ENCODE measurements at places on chromosomes 1 and 21.
A peak's percentile ranks its signal among the peaks of the same experiment; 100 is the strongest.

DNA sequence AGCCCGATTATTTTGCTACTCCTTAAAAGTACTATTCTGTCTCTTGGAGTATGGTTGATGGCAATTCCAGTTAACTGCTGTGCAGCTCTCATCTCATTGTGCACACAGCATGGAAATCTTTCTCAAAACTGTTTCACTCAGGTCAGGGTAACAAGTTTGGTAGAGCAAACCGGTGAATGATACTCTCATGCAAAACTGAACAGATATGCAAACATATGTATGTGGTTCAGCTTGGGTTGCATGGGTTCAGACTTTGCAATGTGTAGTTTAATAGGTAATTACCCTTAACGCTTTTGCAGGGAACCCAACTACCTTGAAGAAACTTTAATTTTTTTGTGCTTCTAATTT lies 2.2 kb downstream of the GADD45A start:
- ATAC-seq, result no peak

GRCh38 chr1:65991694-65992093 lies 199.0 kb downstream of the PDE4B start:
- ATAC-seq, result no peak

- no peak for ATAC-seq
Measured at GRCh38 chr21:38277501-38278131, 20.8 kb downstream of the KCNJ15 start.

DNA sequence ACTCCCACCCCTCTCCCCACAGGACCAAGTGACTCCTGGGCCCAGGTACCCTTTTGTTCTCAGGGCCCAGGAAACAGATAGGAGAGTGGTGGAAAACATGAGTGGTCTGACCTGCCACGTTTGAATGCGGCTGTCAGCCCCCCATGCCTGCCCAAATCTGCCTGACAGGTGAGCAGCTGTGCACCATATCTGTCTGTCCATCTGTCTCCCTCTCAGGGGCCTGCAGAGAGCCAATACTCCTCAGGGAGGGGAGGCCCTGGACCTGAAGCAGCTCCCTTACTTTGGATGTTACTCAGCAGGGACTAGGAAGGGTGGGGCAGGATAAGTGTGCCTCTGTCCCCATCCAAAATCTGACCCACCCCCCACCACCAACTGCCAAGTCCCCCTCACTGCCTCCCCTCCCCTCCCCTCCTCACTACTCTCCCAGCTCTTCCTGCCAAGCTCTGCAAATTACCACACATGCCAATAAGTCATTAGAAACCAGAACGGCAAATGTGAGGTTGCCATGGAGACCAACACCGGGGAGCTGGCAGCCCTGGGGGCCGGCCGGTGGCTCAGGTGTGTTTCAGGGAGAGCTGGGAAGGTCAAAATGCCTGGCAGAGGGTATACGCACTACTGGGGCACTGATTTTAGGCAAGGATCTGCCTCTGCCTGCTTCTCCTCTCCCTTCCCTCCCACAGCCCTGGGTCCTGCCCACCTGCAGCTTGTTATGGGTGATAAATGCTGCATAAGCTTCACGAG lies 11.5 kb downstream of the LRRN2 start:
- ATAC-seq, result no peak

DNA sequence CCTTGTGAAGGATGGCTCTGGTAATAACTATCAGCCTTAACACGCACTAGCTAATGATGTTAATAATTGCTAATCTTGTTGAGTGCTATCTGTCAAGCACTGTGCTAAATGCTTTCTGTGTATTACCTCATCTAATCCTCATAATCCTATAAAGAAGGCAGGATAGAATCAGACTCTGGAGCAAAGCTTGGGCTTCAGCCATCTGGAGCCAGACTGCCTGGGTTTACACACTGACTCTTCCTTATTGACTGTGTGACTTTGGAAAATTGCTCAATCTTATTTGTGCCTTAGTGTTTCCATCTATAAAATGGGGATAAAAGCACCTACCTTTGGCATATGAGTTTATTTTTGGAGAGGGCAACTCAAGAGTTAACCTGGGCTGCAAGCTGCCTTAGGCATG lies 216.1 kb downstream of the NUF2 start:
- ATAC-seq, result no peak

DNA sequence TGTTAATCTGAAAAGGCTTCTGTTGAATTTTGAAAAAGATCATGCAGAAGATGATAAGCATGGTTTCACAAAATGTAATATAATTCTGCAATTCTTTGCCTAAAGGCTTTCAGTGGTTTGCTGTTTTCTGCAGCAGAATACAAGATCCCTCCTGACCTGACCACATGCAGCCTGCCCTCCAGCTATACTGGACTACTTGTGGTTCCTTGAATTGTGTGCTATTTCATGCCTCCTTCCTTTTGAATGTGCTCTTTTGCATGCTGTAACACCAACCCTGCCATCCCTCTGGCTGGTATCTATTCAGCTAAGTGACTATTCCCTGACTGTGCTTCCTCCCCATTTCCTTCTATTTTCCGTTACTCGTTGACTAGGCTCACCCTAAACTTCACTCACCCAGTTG lies 55.5 kb downstream of the CACNA1E start:
- ATAC-seq, result no peak

- ATAC-seq, result no peak
Measured at GRCh38 chr1:6386371-6386949, 7.1 kb downstream of the ACOT7 start.

DNA sequence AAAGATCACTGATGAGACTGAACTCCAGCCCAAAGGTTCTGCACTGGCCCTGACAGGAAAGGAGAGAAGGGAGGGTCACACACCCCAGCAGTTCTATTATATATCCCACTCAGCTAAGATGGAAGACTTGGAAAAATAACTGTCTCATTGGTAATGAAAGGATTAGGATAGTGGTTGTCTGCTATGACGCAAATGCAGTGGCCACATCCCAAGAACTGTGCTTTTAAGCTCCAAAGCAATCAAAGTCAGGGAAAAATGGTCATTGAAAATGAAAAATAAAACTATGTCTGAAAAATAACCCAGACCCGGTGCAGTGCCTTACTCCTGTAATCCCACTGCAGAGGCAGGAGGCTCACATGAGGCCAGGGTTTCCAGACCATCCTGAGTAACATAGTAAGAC lies 31.0 kb downstream of the PSMG1 start:
- ATAC-seq, result no peak

GRCh38 chr1:115706587-115707425 lies 61.7 kb downstream of the CASQ2 start:
- ATAC-seq, result no peak

DNA sequence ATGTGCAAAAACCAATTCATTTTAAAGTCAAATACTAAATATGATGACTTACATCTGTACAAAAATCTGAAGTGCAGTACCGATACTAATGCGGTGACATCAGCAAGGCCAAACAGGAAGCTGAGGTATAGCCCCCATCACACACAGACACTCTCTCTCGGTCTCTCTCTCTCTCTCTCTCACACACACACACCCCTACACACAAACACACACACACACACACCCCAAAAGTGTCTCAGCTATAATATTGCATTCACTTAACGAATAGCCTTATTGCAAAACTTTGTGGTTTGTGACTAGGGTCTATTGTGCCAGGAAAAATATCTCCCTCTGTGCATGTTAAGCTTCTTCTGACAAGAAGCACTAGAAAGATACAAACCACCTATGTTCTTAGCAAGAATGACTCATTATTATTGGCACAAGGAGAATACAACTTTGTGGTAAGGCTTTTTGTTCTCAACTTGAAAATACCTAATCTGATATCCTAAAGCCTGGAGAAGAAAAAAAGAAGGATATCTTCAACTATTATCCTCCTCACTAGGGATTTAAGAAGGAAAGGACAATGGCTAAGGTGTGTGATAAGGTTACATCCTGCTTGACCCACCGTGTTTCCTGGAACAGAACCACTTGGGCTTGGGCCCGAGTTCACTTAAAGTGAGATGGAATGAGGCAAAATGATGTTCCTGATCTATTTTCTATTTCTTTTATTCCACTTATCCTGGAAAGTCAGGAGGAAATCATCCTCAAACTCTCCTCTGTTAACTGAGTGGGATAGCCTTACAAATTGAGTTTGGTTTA lies 107.1 kb downstream of the NIBAN1 start:
- ATAC-seq, result peak; percentile 90

DNA sequence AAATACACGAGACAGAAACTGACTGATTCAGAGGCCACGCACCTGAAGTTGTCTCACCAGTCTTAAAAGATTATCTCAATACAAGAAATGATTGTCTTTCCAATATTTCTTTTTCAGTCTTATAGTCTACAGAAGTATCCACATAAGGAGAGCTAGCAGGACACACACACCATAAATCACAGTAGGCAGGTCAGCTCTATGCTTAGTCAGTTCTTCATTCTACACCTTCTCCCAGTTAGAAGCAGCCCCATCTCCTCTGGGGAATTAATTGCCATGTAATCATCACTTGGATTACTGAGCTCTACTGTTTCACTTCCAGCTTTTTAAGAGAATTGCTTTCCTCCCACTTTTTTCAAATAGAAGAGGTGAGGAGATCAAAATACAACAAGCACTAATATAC lies 59.6 kb downstream of the SMYD3 start:
- ATAC-seq, result no peak

- ATAC-seq, result no peak
Measured at GRCh38 chr1:236718328-236718727, 32.0 kb downstream of the ACTN2 start.

GRCh38 chr1:62237950-62238374 lies 43.3 kb downstream of the L1TD1 start:
- ATAC-seq, result no peak

- no peak for ATAC-seq
Measured at GRCh38 chr1:228383773-228384172, 22.9 kb downstream of the TRIM11 start.

GRCh38 chr1:186763107-186763506 lies 65.6 kb upstream of the PLA2G4A start:
- peak; percentile 47 for ATAC-seq

DNA sequence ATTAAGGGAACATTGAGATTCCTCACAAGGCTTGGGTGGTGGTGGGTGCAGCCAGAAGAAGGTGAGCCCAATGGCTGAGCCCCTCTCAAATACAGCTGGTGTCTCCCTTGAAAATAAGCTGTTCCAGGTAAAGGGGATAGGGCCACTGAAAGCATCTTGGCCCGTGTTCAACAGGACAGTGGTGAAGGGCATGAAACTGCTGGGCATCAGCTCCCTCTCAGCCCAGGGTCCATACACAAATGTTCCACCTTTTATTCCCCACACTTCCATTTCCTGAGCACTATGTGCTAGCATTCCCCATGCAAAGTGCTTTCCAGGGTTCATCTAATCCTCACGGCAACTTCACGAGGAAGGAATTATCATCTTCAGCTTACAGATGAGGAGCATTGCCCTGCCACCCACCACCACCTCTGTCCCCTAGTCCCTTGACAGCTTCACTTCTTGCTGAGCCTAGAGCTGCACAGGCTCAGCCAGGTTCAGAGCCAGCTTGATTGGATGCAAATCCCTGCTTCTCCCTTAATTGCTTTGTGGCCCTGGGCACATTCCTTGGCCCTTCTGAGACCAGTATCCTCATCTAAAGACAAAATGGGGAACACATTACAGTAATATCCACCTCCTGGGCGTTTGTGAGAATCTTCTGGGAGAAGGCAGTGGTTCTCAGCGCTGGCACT lies 9.6 kb downstream of the TAGLN2 start:
- ATAC-seq, result no peak

- no peak for ATAC-seq
Measured at GRCh38 chr1:42152907-42153600, at the start of gene GUCA2B. Gene GUCA2B, plus strand, starts transcription at chr1:42153410. Its CDS starts 41 bp downstream, at chr1:42153451.

- no peak for ATAC-seq
Measured at GRCh38 chr1:226793620-226794276, 54.7 kb upstream of the ITPKB start.

DNA sequence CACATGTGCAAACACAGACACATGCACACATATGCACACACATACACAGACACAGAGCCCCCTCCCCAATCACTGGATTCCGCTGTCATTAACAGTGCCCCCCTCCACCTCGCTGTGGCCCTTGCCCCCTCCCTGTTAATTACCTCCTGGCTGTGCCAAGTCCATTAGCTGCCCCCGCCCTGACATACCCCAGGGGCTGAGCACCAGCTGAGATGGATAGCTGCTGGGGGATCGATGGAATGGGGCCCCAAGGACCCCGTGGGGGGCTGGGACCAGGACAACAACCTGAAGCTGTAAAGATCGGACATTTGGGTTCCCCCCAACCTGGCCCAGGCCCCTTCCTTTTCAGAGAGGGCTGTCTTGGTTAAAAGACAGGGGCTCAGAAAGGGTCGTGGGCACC lies 9.6 kb upstream of the PEAR1 start:
- ATAC-seq, result no peak

DNA sequence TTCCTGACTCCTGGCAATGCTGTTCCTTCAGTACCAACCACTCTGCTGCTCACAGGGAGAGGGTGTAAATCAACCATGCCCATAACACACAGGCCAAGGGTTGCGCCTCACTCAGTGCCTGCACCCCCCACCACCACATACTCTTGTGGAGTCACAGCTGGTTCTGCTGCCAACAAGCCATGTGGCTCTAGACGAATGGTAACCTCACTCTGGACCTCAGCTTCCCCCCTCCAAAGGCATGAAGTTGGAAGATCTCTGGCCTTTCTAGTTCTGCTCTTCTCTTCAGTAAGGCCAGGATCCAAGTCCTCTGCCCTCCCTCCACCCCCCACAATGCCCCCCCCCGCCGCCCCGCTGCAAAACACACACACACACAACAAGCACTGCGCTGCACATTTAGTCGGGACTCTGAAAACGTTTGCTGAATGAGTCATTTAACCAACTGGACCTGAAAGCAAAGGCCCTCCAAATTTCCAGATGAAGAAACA lies 1.7 kb upstream of the GLIS1 start:
- no peak for ATAC-seq

DNA sequence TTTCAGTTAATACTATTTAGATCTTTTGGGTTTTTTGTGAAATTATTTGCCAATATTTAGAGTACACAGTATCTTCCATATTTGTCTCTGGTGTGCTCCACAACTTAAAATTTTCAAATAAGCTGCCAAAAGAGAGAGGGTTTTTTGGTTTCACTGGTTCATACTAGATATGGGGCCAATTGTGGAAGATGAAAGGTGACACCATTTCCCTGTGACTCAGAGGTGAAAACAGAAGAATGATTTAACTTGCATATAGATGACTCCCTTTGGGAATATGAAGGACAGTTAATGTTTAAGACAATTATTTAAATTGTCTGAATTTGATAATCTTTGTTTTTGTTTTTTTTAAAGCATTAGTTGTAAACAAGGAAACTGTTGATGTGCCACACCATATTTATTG lies 37.5 kb downstream of the IVNS1ABP start:
- no peak for ATAC-seq

GRCh38 chr1:224223819-224224714 lies 41.0 kb downstream of the DEGS1 start:
- ATAC-seq, result no peak

GRCh38 chr21:30348506-30348905 lies at the start of gene KRTAP23-1:
Gene KRTAP23-1, minus strand, starts transcription at chr21:30348606. Its CDS starts 0 bp downstream, at chr21:30348606.
- ATAC-seq, result no peak

- ATAC-seq, result no peak
Measured at GRCh38 chr1:2229911-2230731, 2.0 kb downstream of the SKI start.

DNA sequence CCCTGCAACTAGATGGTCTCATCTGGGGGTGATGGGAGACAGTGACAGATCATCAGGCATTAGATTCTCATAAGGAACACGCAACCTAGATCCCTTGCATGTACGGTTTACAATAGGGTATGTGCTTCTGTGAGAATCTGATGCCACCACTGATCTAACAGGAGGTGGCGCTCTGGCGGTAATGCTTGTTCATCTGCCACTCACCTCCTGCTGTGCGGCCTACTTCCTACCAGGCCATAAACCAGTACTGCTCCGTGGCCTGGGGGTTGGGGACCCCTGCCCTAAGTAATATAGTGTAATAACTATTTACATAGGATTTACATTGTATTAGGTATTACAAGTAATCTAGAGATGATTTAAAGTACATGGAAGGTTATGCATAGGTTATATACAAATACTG lies 134.9 kb downstream of the CLEC20A start:
- no peak for ATAC-seq
